ENCODE measurements at places on chromosomes 2 and 18.

GRCh38 chr2:216081012-216081411, 597 bp downstream of the PECR start:
- DNase-seq: no peak

- no peak for DNase-seq
Observed at GRCh38 chr2:151823651-151824050, 4.6 kb downstream of the ARL5A start.

DNA sequence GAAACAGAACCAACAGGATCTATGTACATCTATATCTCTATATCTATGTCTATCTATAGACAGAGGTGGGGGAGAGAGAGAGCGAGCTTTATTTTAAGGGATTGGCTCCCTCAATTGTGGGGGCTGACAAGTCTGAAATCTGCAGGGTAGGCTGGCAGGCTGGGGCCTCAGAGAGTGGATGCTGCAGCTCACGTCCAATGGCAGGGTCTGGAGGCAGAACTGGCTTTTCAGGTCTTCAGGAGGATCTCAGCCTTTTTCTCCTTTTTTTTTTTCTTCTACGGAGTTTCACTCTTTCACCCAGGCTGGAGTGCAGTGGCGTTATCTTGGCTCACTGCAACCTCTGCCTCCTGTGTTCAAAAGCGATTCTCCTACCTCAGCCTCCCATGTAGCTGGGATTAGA, 77.2 kb downstream of the ARL4C start:
- DNase-seq: no peak

DNA sequence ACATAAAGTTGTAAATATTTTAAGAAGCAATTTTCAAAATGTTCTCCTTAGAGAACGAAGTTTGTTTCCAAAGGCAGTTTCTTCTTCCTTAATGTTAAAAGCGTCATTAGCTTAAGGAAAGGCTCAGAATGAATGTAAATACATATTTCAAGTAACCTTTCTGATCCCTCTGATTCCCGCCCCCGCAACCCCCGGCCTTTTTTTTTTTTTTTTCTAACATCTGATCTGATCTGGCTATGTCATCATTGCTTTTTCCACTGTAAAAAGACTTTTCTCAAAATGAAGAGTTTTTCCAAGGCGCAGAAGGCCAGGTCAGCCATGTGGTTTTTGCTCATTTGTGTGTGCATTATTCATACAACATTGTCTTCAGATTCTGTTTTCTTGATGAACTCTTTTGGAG, 57.1 kb upstream of the MEIS1 start:
- DNase-seq: no peak

DNA sequence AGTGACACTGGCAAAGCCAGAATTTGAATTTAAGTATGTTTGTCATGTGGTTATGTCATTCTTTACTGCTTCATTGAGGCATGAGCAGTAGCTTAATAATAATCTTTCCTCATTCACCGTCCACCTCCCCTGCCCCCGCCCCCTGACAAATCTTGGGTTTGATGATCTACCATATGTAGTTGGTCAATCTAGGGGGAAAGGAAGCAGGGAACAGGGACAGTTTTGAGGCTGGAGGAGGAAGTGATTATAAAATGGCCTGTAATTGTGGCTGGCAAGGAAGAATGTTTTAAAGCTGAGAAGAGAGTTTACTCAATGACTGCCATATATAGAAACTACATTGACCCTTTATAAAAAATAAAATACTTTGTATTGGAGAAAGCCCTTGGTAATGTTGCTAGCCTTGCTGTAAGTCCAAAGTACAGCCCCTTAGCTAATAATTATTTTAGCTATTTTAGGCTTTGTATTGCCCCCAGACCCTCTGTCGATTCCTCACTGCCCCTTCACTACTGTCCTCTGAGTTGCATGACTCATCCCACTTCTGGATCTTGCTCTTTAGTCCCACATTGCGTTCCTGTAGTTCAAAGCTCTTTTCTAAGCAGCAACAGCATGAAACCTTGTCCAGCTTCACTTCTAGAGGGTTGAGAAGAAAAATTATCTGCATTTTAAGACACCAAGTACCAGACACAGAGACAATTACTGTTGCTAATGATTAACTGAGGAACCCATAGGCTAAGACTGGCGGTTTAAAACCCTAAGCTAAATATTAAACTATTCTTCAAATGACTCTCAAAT, 38.4 kb downstream of the PELI1 start:
- DNase-seq: no peak

- no peak for DNase-seq
Observed at GRCh38 chr2:215369181-215369760, 57.4 kb downstream of the ATIC start.

DNA sequence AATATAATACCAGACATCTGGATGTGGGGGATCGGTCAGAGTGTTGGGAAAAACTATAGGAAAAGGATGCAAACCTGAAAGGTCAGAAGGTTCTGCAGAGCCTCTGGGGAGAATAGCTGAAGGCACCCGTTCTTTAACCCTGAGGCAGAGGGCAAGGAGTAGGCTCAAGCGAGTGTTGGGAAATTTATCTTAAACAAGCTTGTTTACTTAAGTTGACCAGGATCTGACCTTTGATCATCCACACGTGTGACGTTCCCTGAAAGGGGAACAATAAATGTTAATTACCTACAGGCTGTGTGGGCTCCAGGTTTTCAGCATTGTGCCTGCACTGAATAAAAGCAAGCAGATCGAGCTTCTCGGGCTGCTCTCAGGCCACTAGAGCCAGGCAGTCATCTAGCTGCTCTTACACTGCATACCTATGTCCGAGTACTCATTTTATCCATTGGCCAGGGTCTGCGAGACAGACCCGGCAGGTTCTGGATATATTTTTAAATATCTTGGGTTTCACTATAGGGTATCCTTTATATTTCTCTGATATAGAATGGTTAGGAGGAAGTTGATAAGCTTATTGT, 400.6 kb upstream of the CHST9 start:
- no peak for DNase-seq

DNA sequence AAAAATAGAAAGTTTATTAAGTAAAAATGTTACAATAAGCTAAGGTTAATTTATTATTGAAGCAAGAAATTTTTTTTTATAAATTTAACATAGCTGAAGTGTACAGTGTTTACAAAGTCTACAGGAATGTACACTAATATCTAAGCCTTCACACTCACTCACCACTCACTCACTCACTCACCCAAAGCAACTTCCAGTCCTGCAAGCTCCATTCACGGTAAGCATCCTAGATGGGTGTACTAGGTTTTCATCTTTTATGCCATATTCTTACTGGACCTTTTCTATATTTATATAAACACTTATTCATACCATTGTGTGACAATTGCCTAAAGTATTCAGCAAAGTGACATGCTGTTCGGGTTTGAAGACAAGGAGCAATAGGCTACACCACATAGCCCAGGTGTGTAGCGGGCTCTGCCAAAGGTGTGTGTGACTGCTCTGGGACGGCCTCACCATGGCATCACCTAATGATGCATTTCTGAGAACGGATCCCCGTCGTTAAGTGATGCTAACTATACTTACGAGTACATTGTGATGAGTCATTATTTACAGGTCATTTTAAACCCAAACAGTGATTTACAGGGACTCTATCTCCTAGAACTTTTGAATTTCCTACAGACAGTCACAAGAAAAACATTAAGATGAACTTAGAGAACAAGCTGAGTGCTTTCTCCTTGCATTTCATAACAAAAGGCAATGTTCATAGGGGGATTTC, 76.3 kb upstream of the ID2 start:
- DNase-seq: no peak

DNA sequence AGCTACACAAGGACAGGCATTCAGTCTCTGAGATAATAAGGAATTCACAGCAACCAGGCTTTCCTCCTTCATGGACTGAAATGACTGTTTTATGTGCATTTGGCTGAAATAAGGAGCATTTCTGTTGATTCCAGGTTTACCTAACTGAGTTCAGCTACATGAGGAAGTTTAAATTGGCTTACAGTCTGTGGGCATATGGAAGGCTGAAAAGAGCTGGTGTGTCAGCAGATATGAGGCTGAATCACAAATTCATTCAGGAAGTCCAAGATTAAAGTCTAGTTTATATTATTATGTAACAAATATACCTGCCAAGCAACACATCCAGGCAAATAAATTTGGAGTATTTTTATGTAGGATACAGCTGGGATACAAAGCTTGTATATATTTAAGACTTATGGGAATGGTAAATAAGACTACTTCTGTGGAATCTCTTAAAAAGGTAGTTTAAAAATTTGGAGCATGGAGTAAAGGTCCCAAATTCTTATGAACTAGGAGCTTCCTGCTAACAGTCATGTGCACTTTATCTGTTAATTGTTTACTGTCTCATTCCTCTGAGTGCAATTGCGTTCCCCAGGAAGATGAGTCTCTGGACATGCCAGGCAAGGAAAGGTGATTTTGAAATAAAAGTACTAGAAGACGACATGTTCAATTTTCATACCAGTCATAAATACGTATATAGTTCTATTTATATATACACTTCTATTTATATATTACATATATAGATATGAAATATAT, 53.0 kb downstream of the ZC3H8 start:
- no peak for DNase-seq

DNA sequence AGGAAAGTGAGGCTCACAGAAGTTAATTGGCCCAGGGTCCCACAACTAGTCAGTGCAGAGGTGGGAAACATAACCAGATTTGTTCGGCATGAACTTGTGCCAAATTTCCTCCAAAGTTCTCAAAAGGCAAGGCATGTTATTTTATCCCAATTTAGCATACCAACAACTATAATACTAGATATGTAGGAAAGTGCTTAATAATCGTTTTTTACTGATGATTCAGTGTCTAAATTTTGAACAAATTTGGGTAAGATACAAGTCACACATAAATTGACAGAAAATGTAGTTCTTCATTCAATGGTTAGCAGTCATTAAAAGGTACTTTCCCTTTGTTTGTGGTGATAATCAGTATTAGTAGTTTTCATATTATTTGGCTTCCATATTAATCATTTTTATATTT, 38.5 kb upstream of the CYBRD1 start:
- no peak for DNase-seq

DNA sequence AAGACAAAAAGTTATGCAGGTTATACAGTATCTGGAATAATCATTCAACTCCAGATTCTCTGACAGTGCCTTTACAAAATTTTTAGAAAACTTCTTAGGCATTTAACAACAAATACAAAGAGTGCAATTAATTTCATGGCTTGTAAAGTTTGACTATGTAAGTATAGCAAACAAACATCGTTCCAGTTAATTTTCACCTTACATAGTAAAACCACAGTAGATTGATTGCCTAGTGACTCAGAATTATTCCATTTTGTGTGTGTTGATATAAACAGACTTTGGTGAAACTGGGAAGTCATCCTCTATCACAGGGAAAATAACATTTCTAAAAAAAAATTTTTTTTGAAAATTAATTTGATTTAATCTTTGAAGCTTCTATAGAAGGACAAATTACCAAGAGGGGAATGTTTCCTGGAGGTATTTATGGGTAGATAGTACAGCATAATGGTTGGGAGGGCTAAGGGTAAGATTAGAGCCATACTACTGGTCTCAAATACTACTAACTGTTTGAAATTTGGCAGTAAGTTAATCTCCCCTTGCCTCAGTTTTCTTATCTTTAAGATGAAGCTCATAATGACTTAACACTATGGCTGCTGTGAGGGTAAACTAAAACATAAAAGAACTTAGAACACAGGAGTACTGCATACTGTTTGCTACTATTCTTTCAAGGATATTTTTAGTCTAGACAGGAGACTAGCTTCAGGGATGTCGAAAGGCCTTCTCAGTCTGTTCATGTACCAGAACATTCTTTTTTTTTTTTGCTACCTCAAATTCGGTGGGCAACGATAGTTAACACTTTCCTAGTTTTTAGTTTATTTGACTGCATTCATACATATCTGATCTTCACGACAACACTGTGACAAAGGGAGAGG, 19.6 kb downstream of the NDUFAF7 start:
- no peak for DNase-seq

DNA sequence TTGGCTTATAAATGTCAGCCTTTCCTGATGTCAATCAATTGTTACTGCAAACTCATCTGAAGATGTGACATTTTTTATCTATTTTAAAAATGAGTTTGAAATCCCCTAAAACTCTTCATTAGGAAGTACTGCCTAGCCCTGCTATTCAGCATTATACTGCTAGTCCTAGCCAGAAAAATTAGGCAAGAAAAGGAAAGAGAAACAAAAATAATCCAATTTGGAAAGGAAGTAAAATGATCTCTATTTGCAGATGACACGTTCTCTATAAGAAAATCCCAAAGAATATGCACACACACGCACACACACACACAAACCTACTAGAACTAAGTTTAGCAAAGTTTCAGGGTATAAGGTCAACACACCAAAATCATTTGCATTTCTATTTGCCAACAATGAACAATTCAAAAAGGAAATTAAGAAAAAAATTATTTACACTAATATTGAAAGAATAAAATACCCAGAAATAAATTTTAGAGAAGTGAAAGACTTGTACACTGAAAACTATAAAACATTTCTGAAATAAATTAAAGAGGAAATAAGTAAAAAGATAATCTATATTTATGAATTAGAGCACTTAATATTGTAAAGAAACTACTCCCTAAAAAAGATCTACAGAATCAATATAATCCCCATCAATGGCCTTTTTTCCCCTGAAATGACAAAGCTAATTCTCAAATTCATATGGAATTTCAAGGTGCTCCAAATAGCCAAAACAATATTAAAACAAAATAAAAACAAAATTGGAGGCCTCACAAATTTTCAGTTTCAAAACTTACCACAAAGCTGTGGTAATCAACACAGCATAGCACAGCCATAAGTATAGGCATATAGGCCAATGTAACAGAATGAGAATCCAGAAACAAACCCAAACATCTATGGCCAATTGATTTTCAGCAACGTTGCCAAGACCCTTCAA, 433.7 kb upstream of the TRIB2 start:
- no peak for DNase-seq

- no peak for DNase-seq
Observed at GRCh38 chr2:62305421-62306176, 109.7 kb downstream of the B3GNT2 start.

- no peak for DNase-seq
Observed at GRCh38 chr2:193561054-193561453, 1366.3 kb upstream of the TMEFF2 start.

GRCh38 chr2:225223301-225223700, 176.2 kb upstream of the NYAP2 start:
- no peak for DNase-seq

DNA sequence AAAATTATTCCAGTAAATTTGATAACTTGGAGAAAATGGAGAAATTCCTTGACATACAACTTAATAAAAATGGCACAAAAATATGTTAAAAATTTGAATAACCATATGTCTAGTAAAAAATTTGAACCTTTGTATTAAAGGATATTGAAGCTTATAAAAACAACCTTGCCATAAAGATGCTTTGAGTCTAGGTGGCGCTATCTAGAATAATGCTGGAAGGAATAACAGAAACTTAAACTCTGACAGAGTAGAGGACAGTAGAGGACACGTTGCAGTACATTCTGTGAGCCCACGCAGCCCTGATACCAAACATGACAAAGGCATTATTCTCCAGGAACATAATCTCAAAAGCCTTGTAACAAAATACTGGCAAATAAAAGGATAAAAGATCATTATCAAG, 44.7 kb upstream of the ALKAL2 start:
- DNase-seq: no peak

- DNase-seq: no peak
Observed at GRCh38 chr2:235206980-235207579, 255.3 kb downstream of the SH3BP4 start.

- no peak for DNase-seq
Observed at GRCh38 chr2:10524851-10525572, 76.9 kb upstream of the ODC1 start.
